ENCODE measurements at places on chromosomes 11 and 22.

- DNase-seq: peak; percentile 47
Observed at GRCh38 chr11:20353829-20354434, 9.6 kb upstream of the HTATIP2 start.

- no peak for DNase-seq
Observed at GRCh38 chr22:34620832-34621231, 445.1 kb upstream of the ISX start.

- no peak for DNase-seq
Observed at GRCh38 chr11:132347156-132348090, 977.0 kb downstream of the NTM start.

GRCh38 chr11:117814204-117814765, 10.3 kb downstream of the FXYD2 start:
- no peak for DNase-seq

DNA sequence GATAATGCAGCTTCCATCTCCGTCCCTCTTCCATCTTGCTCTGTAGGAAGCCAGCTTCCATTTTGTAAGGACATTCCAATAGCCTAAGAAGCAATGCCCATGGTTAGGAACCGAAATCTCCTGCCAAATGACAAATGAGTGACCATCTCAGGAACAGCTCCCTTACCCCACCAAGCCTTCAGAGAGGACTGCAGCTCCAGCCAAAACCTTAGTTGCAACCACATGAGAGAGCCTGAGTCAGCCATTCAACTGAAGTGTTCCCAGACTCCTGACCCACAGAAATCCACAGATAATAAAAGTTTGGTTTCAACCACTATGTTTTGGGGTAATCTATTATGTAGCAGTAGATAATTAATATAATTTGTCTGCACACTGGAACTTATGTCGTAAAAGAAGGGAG, 51.7 kb upstream of the LDLRAD3 start:
- DNase-seq: no peak

DNA sequence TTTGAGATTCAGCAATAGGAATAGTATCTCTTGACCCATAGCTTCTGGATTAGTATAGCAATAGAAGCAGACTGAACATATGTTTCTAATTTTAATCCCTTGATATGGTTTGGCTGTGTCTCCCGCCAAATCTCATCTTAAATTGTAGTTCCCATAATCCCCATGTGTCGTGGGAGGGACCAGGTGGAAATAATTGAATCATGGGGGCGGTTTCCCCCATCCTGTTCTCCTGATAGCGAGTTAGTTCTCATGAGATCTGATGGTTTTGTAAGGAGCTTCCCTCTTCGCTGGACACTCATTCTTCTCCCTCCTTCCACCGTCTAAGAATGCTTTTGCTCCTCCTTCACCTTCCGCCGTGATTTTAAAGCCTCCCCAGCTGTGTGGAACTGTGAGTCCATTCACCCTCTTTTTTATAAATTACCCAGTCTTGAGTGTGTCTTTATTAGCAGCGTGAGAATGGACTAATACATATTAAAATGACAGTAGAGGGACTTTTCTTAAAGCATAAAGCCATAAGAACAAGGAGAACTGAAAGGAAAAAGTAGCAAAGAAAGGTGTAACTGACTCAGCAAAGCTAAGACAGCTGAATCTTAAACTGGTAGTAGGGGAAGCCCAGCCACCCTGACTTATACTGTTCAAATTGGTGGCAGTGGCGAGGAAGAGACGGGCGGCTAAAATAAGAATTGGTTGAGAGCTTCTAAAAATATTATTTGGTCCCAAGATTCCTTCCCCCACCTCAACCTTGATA, 20.3 kb upstream of the SLN start:
- no peak for DNase-seq

GRCh38 chr22:27624705-27625104, 176.9 kb downstream of the MN1 start:
- no peak for DNase-seq

DNA sequence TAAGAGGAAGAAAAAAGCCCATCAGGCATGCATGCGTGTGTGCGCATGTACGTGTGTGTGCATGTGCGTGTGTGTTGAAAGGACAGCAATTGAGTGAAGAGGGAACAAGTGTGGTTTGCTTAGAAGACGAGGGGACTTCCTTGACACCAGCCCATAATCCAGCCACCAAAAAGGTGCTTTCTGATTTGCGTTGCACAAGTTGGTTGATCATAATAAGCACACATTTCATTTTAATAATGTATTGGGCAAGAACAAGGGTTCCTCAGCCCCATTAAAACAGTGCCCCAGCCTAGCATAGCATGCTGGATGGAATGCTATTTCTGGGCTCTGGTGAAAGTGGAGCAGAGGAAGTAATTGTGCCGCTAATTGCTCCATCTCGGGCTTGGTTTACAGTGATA, 493.2 kb downstream of the MIAT start:
- peak; percentile 8 for DNase-seq

DNA sequence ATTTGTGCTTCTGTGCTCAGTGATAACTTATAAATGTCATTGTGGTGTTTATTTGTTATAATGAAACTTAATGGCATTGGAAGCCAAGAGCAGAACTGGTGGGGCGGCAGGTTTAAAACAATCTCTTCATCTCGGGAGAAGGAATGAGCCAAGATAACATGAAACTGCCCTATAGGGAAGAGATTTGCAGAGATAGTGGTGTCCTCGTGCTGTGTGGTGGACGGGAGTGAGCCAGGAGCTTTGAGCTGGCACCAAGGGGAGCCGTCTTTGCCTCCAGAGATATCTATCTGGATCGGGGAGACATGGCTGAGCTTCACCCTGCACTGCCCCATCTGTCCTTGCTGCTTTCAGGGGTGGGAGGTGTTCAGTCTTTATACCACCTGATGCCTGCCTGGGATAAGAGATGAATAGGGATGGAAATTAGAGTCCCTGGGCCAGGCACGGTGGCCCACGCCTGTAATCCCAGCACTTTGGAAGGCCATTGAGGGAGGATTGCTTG, 189.6 kb downstream of the ST3GAL4 start:
- no peak for DNase-seq

GRCh38 chr11:71263386-71263785, 11.0 kb upstream of the SHANK2 start:
- no peak for DNase-seq

- no peak for DNase-seq
Observed at GRCh38 chr11:57260937-57261783, 24.1 kb upstream of the APLNR start.

- no peak for DNase-seq
Observed at GRCh38 chr11:126140926-126141280, 70.5 kb downstream of the RPUSD4 start.

- no peak for DNase-seq
Observed at GRCh38 chr11:76835928-76836612, 24.6 kb upstream of the ACER3 start.

- no peak for DNase-seq
Observed at GRCh38 chr11:1285316-1285744, 24.1 kb downstream of the TOLLIP start.

GRCh38 chr22:23782252-23782651, 4.5 kb upstream of the SMARCB1 start:
- no peak for DNase-seq

GRCh38 chr11:35802221-35802620, 139.6 kb downstream of the TRIM44 start:
- no peak for DNase-seq

- no peak for DNase-seq
Observed at GRCh38 chr22:29780220-29780619, 13.1 kb downstream of the UQCR10 start.

DNA sequence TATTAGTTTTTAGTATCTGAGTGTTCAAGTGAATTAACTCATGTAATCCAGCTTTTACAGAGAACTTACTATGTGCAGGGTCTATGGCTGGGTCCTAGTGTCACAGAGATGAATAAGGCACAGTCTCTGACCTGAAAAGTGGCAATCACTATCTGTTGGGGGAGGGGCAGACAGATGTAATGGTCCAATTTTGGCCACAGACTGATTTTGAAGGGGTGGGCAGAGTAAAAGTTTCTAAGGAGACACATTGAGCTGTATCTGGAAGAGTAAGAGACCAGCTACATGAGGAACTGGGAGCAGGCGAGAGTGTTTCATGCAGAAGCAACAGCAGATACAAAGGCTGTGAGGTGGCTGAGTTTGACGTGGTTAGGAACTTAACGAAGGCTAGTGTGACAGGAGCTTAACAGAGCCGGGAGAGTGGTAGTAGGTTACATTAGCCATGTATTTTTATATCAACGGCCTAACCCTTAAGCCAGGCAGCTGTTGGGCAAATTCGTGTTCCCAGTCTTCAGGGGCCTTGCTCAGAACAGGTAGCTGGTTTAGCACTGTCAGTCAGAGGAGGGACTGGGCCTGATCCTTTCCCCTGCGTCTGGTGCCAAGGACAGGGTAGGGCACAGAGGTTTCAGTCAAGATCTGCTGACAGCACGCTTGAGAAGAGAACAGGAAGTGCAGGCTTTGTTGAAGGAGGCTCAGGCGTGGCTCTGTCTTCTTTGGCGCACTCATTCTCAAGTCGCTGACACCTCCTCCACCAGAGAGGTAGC, 1.4 kb upstream of the STIM1 start:
- DNase-seq: peak; percentile 47

- DNase-seq: peak; percentile 69
Observed at GRCh38 chr22:36644333-36644757, 59.2 kb downstream of the CACNG2 start.

- DNase-seq: no peak
Observed at GRCh38 chr22:24185001-24185500, 3.8 kb downstream of the SUSD2 start.

DNA sequence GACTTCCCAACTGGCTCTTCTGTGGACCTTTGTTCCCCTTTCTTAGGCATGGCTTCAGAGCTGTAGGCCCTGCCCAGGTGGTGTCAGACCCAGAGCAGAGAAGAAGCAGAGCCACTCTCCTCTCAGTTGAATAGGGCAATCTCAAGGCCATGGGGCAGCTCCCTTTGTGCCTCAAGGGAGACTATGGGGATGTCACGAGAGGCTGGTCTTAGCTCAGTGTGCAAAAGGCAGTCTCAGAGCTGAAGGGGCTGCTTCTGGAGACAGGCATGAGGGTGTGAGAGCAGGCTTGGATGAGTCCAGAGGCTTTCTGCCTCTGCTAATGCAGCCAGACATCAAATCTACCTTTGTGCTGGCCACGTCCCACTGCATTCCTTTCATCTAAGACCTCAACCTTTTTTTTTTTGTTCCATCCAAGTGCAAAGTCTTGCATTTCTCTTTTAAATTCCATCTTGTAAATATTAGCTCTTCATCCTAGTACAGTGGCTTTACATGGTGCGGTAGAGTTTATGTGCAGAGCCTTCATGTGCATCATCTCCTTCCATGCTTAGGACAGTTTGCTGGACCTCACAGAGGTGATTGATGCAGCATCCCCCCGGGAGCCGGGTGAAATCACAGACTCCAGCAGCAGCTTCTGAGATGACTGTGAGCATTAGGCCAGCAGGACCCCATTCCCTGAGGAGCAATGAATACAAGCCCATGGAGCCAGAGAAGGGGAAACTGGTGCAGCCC, 34.2 kb upstream of the FCHSD2 start:
- no peak for DNase-seq

- peak; percentile 77 for DNase-seq
Observed at GRCh38 chr11:86069408-86070101, 671 bp upstream of the PICALM start.

GRCh38 chr11:75554258-75555022, 7.6 kb upstream of the SERPINH1 start:
- DNase-seq: no peak

DNA sequence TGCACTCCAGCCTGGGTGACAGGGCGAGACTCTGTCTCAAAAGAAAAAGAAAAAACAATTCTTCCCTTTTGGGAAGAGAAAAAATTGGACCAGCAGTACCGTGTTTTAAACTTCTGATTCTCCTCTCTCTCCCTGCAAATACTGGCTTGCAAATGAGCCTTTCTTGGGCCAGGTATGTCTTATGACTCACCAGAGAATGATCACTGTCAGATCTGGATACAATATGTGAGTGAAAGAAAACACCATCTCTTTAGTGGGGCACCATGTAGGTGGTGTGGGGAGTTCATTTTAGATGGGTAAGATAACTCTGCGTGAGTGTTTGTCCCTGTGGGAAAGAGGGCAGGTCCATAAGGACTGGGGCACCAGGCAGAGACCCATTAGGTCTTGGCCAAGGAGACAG, 2.4 kb upstream of the SCGB2A2 start:
- DNase-seq: no peak

DNA sequence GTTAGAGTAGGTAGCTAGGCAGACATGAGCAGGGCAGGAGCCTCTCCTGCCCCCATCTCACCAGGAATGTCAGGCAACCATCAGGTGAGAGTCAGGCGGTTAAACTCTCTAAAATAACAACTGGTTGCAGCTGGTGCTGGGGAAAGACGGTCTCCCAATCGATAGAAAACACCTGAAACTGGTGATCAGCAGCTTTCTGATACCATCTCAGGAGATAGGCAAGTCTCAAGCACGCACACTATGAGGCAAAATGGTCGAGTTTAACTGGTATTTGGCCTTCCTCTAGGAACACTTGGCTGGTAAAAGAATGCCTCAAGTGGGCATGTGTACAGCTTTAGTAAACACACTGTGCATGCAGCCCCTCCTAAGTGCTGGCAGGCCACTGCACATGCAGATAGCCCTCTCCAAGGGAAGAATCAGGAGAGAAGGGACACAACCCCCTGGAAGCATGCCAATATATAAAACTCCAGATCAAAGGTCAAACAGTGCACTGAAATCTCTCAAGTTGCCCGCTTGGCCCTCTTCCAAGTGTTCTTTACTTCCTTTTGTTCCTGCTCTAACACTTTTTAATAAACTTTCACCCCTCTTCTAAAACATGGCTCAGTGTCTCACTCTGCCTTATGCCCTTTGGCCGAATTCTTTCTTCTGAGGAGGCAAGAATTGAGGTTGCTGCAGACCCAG, 88.7 kb downstream of the USP35 start:
- no peak for DNase-seq

- DNase-seq: no peak
Observed at GRCh38 chr22:20823264-20823663, 35.3 kb downstream of the PI4KA start.

DNA sequence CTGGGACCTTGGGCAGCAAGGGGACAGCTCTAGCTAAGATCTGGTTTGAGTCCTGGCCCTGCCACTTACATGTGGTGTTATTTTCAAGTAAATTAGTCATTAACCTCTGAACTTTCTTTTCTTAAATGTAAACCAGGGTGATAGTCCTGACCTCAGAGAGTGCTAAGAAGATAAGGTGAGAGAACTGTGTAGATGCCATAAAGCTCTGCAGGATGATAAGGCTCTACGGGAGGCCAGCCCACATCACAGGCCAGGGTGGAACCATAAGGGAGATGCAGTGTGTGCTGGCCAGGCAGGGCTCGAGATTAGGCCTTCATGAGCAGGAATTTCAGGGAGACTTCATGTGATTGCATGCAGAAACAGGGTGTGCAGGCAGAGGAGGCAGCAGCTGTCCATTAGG, 24.2 kb downstream of the NECTIN1 start:
- DNase-seq: no peak

GRCh38 chr11:98564881-98565280, 455.9 kb upstream of the CNTN5 start:
- DNase-seq: no peak

Data from Kasumi-1 (cell line).